Activated T-helper 1 cell treated with anti-CD3 and anti-CD28 coated beads, Interleukin-12 subunit alpha, Interleukin-12 subunit beta, Interleukin-2, Interleukin-4 antibody, amounts not matched to agents 30 ng/mL and 10 ng/mL and 1 ng/mL, durations not matched to agents 14 hours and 24 hours and 36 hours (primary cell): ENCODE measurements at places on chromosomes 6 and 20.
A peak's percentile ranks its signal among the peaks of the same experiment; 100 is the strongest.

- DNase-seq, result no peak
These were observed 19.5 kb downstream of the PPP1R3G start for GRCh38 chr6:5104667-5105066.

- DNase-seq, result peak; percentile 78
These were observed 13.3 kb upstream of the RBPJL start for GRCh38 chr20:45293041-45294002.

DNA sequence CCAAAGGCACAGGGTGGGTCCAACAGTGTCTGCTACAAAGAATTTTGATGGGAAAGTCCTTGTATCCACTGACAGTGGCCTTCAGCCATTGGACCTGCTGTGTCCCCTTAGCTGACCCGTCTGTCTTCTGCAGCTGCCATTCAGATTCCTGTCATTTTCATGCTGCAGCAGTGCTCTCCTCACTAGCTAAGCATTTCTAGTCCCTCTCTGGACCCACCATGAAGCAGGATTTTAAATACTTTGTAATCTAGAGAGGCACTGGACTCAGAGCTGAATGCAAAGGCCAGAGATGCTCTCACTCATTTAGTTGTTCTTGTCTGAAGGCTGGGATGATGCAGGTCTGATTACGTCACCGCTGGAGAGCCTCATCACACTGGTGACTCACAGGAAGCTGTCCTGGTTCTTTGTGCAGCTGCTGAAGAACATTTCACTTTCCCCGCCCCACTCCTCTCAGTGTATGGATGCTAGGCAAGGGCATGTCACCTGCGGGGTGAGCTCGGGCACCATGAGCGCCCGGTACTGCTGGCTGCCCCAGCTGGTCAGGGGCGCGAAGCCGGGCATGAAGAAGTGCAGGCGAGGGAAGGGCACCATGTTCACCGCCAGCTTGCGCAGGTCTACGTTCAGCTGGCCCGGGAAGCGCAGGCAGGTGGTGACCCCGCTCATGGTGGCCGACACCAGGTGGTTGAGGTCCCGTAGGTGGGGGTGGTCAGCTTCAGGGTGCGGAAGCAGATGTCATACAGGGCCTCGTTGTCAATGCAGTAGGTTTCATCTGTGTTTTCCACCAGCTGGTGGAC is 19.4 kb upstream of the TUBB2A start:
- DNase-seq, result no peak

DNA sequence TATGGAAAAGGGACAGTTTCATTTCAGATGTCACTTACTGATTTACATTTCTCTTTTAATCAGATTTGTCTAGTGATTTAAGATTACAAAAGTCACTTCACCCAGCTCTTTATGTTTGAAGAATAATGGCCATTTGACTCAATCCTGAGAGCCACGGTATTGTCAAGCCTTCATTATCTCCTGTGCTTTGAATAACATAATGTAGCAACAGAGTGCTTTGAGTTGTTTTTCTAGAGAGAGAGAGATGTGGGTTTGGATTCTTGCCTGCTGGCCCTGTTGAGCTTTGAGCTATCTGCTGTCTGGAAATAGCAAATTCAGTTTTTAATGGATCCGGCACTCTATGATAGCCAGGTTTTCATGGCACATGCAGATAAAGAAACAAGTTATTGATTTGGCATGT is 478.4 kb upstream of the SOX4 start:
- DNase-seq, result no peak

DNA sequence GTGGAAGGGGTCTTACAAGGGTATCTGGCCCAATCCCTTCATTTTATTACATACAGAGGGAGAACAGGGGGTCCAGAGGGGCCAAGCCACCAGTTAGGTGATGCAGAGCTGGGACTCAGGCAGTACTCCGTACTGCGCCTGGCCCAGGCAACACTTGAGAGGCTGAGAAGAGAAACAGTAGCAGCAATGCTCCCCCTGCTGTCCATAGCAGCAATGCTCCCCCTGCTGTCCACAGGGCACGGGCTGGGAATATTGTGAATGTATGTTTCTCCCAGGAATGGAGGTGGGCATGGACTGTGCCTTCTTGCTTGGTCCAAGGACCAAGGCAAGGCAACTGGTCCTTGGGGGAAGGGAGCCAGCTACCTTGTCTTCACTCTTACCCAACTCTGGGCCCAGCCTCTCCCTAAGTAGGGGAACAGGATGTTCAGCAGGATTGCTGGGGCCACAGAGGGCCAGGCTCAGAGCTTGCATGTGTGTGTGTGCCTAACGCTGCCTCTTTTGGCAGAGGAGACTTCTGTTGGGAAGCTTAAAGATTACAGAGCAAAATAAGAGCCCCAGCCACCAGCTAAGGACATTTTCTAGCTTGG is 14.8 kb upstream of the FAM83C start:
- no peak for DNase-seq
